ENCODE measurements at places on chromosomes 7 and 10.

GRCh38 chr10:16646181-16647059 lies 124.7 kb upstream of the C1QL3 start:
- no peak for DNase-seq

DNA sequence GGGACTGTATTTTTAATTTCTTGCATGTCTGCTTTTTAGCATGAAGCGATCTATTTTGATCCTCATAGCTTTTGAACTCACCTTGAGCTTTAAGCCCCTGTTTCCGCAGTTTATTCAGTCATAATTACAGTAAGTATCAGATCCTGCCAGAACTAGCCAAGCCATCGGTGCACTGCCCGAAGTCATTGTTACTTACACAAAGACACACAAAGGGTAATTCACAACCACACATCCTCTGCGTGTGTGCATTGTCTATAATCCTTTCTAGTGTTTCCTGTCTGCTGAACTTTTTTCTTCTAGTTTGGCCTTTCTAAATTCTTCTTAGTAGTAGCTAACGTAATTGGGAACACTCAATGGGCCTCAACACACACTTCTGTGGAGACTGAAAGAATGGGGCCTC lies 133.0 kb downstream of the SFMBT2 start:
- DNase-seq, result no peak

DNA sequence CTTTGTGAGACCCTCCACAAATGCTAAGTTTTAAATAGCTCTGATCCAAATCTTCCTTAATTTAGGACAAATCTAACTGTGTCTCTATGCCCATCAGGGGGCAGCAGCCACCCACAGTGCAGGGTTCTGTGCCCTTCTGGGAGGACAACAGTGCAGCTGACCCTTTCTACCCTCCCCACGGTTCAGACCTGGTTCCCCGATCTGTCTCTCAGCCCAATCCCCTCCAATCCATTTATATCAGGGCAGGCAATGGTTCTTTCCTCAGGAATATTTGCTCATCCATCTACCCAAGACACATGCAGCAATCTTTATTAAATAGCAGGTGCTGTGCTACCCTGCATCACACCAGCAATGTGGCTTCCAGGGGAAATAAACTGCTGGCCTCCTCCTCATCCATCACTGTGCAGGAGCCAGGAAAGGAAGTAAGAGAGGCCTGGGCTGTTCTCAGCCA lies 4.0 kb upstream of the RBM28 start:
- peak; percentile 47 for DNase-seq

DNA sequence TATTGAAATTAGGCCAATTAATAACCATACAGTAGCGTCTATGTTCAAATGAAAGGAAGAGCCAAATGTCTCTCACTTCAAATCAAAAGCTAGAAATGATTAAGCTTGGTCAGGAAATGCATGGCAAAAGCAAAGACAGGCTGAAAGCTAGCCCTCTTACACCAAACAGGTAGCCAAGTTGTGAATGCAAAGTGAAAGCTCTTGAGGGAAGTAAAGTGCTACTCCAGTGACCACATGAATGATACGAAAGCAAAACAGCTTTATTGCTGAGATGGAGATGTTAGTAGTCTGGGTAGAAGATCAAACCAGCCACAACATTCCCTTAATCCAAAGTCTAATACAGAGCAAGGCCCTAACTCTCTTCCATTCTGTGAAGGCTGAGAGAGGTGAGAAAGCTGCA lies 123.8 kb downstream of the TEX36 start:
- no peak for DNase-seq

- DNase-seq, result no peak
Measured at GRCh38 chr7:122212754-122213153, 68.7 kb upstream of the AASS start.

- no peak for DNase-seq
Measured at GRCh38 chr7:85882335-85882734, 695.5 kb upstream of the SEMA3D start.

- DNase-seq, result no peak
Measured at GRCh38 chr7:138924501-138925225, 56.5 kb downstream of the KIAA1549 start.

GRCh38 chr7:135186841-135187253 lies 16.3 kb upstream of the CYREN start:
- DNase-seq, result no peak

DNA sequence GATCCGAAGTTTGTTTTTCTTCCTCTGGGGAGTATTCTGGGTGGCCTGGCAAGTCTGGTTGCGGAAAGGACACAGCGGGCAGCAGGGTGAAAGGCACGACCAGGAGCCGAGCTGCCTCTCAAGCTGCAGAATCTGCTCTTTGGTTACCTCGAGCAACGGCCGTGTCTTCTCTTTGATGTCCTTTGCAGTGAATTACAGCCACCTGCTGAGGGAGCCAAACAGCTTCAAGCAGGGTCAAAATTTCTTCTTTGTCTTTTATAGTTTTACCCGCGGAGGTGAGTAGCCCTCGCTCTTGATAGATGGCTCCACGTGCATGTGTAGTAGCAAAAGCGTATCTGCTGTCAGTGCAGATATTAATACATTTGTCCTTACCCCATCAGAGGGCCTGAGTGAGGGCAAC lies 177.3 kb upstream of the MBL2 start:
- no peak for DNase-seq

DNA sequence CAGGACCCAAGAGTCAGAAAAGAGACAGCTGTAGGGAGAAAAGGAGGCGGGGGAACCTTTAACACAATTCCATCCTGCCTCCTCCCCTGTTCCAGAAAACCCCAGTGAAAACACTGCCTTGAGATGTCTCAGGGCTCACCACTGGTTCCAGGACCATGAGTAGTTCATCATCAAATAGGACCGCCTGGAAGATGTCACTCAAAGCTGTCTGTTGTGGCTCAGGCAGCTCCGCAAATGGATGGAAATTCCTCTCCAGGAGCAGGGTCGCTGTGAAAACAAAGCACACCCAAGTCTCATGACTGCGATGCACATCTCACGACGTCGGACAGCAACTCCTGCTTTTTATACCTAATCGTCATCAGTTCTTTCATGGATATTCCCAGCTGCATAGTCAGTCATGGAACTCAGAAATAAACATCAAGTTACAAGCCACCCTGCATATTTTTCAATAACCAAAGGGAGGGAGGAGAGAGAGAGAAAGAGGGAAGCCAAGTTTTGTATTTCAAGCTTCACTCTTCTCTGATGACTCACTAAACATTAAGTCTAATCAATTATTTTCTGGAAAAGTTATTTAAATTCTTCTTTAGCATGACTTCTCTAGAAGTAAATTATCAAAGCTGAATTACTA lies 49.2 kb downstream of the GSDME start:
- no peak for DNase-seq

DNA sequence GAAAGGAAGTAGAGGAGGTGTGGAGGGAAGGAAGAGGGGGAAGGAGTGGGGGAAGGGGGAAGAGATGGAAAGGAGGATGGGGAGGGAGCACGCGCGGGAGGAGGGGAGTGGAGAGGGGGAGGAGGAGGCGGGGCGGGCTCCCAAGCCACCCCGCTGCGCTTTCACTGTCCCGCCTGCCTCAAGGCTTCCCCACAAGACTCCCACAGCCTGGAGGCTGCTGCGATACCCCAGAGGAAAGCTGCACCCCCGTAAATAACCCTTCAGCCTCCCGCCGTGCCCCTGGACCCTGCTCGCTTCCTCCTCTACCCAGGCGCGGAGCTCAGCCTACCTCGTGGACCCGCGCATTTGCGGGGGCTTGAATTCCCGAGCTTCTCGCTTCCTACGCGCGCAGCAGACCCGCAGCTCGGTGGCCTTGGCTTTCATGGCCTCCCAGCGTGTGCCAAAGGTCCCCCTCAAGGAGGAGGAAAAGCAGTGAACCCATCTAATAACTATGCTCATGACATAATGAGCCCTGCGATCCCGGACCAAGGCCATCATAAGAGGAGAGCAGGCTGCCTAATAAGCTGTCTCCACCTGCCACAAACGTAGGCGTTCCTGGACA lies at the start of gene C10orf67:
C10orf67 (minus strand) TSS at position 557 of the 601 bp plus-strand sequence; CDS start at position 534, 23 bp downstream.
- DNase-seq, result no peak

GRCh38 chr7:78301407-78301806 lies 502.8 kb downstream of the PHTF2 start:
- no peak for DNase-seq

DNA sequence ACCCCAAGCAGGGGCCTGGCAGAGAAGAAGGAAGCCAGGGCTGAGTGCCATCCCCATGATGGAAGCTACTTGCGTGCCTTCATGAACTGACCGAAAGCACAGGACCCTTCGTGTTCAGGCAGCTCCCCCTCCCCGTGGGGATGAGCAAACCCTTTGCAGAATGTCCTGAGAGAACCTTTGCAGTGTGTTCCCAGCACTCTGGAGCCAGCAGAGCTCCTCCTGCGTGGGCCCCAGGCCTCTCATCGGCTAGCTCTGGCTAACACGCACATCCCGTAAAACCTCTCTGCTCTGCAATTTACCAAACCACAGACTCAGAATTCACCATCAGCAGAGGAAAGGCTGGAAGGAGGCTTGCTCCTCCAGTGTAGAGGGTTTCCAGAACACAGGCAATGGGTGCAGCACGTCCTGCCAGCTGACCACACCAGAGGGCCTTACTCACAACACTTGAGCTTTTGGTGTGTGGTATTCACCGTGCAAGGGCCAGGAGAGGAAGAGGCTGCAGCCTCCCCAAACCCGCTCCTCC lies 3.1 kb downstream of the SH3PXD2A start:
- no peak for DNase-seq

DNA sequence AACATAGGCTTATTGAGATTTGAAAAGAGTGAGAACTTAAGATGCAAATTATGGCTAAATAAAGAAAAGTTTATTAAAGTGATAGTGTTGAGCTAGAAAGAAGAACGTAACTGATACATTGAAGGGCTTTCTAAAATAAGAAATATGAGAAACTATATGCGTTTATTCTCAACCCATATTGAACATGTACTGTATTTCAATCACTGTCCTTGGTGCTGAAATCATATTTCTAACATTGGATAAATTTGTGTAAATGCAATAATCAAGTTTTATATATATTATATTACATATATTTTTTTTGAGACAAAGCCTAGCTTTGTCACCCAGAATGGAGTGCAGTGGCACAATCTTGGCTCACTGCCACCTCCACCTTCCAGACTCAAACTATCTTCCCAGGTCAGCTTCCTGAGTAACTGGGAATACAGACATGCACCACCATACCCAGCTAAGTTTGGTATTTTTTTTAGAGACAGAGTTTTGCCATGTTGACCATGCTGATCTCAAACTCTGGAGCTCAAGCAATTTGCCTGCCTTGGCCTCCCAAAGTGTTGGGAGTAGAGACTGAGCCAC lies 1065.8 kb downstream of the REEP3 start:
- no peak for DNase-seq

Data from activated T-cell treated with anti-CD3 and anti-CD28 coated beads for 48 hours (primary cell).